ENCODE measurements at places on chromosomes 12 and 14. TPM values are rescaled to one million over a fixed set of nuclear protein-coding genes. Genes with fewer than 3 reads are reported as not detected.
A peak's percentile ranks its signal among the peaks of the same experiment; 100 is the strongest.

The RASSF9 gene
- polyA plus RNA-seq, result 1.4 TPM

The ETNK1 gene
- 2.6 TPM for polyA plus RNA-seq

The GLT8D2 gene
- polyA plus RNA-seq, result 1.1 TPM

DNA sequence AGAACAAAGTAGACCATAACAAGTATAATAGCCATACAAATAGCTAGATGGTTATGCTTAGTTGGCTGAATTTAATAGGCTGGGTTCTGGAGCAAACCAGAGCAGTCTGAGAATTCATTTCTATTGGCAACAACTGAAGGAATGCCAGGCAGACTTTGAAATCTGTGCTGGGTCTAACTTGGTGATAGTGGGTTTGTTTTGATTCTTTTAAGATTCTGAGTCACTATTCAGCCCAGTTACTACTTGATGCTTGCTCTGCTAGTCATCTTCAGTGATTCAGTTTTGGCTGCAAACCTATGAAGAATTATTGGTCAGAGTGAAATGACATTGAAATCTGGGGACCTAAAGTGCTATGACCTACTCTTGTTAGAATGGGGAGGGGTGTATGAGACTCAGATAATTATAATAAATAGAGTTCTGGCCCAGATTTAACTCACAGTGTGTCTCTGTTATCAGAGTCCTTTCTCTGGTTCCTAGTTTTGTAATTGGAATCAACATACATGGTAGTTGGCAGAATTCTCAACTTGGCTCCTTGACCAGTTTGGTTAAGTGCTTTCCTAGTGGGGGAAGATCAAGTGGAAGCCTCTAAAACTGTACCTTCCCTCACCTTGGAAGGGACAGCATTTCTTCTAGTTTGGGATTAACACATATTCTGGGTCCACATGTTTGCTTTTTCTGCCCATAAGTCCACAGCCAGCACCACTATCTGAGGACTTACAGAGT is 43.5 kb downstream of the MNAT1 start:
- DNase-seq, result no peak
- peak overlapping the region; percentile 78 for H3K27ac ChIP-seq
- no peak overlapping the region for H3K4me3 ChIP-seq
- no peaks in the 10 kb centered on the region for H3K36me3 ChIP-seq

DNA sequence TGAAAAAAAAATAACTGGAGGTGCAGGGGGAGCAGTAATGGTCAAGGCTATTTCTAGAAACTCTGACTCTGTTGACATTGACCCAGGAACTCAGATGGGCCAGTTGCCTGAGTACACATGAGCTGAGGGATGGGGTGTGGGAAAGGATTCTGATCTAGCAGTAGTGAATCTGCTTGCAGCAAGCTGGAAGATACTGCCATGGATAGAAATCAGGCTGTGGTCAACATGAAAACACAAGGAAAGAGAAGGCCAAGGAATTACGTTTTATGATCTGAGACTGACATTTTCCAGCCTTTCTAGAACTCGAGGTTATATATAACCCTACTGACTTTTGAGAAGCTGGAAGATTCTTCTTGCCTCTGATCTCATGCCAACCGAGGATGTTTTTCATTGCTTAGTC is 90.0 kb downstream of the ANO6 start:
- DNase-seq, result no peak
- H3K4me1 ChIP-seq, result peaks cover 87% of the 10 kb centered on the region
- H3K36me3 ChIP-seq, result no peaks in the 10 kb centered on the region
- H3K4me3 ChIP-seq, result no peak overlapping the region

The IRAK3 gene
- 1.3 TPM for polyA plus RNA-seq

The OTX2 gene
- not detected for polyA plus RNA-seq

DNA sequence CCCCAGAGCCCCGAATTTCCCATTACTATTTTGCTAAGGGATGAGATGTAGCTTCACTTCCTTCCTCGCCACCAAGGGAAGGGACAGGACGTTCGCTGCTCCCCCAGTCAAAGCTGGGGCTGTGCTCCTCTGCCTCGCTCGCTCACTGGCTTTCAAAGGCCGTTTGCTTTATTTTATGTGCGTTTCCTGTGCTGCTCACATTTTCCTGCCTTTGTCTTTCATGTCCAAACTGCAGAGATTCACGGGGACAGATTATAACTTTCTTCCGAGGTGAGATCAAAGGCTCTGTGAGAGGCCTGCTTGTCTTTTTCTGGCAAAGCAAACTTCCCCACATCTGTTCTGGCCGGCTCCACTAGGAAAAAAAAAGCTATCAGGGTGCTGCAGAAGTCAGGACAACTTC is 76.0 kb upstream of the FZD10 start:
- H3K4me3 ChIP-seq, result no peak overlapping the region
- H3K36me3 ChIP-seq, result no peaks in the 10 kb centered on the region
- H3K4me1 ChIP-seq, result no peaks in the 10 kb centered on the region

DNA sequence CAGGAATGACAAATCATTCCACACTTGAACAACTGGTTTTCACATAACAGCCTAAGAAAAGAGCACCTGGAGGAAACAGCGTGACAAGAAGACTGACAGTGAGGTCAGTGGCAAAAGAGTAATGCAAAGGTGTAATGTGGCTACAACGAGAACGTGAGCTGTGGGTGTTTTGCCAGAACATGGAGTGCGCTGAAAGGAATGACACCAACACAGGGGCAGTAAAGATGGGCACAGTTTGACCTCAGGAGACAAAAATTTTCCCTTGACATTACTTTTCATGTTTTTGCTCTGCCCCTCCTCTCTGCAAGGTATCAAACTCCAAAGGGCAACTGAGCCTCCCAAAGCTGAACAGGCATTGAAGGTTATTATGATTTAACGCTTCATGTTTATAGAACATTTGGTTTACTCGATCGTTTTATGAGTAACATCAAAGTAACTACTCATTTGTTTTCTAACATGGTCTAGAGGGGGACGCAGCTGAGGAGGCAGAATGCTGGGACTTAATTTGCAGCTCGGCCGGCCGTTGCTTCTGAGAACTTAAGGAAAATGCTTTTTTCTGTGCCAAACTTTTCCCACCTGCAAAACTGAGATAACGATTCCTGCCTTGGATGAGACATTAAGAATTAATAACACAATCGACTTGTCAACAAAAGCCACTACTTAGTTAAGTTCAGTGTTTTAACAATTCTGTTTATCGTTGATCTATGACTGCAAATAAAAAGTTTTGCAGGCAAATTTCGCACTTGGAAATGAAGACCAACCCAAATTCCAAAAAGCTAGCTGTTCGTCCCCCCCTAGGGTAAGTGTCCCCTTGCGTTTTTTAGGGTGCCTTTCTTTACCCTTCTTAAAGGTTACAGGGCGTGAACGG is 954 bp downstream of the HAUS4 start:
- H3K27me3 ChIP-seq, result no peaks in the 10 kb centered on the region
- no peak for DNase-seq
- peaks cover 29% of the 10 kb centered on the region for H3K36me3 ChIP-seq
- peaks cover 6% of the 10 kb centered on the region for H3K4me1 ChIP-seq
- H3K27ac ChIP-seq, result peak overlapping the region; percentile 94
- peak overlapping the region; percentile 82 for H3K4me3 ChIP-seq

The RIN3 gene
- polyA plus RNA-seq, result 1.5 TPM

The ERP27 gene
- 0.05 TPM for polyA plus RNA-seq

DNA sequence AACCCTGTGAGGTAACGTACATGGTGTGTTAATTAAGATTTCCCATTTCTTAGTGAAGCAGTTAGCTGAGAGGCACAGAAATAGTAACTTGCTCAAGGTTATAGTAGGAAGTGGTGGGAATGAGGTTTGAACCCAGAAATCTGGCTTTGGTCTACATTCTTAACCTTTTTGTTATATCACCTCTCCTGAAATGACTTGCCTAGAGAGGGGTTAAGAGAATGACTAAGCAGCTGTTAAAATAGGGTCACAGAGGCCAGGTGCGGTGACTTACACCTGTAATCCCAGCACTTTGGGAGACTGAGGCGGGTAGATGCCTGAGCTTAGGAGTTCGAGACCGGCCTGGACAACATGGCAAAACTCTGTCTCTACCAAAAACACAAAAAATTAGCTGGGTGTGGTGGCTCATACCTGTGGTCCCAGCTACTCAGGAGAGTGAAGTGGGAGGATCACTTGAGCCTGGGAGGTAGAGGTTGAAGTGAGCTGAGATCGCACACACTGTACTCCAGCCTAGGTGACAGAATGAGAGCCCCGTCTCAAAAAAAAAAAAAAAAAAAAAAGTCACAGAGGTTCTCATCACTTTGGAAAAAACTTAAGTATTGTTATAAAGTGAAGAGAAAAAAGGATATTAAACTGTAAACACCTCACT is 57.6 kb upstream of the RD3L start:
- H3K27ac ChIP-seq, result no peak overlapping the region
- no peak overlapping the region for H3K4me3 ChIP-seq
- no peaks in the 10 kb centered on the region for H3K27me3 ChIP-seq
- no peaks in the 10 kb centered on the region for H3K36me3 ChIP-seq
- no peak for DNase-seq

DNA sequence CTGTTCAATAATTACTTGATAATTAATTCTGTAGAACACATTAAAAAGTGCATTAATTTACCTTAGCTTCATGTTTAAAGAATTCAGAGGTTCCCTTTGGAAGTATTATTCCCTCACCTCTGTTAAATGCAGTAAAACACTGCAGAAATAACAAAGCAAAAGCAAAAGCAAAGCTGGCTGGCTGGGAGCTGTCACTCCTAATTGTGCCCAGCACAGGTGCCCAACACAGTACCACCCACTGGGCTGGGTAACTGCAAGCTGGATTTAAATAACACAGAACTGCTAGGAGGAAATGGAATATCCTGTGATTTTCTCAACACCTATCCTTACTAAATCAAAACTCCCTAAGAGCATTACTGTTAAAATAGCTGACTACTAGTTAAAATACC is 72.6 kb downstream of the SLC2A13 start:
- no peaks in the 10 kb centered on the region for H3K4me1 ChIP-seq
- no peak overlapping the region for H3K4me3 ChIP-seq
- H3K36me3 ChIP-seq, result no peaks in the 10 kb centered on the region
- no peaks in the 10 kb centered on the region for H3K27me3 ChIP-seq
- no peak overlapping the region for H3K27ac ChIP-seq

- H3K27ac ChIP-seq, result no peak overlapping the region
- H3K27me3 ChIP-seq, result no peaks in the 10 kb centered on the region
- H3K4me1 ChIP-seq, result no peaks in the 10 kb centered on the region
- DNase-seq, result no peak
Observed at GRCh38 chr12:40701756-40702155, 9.5 kb downstream of the CNTN1 start.

DNA sequence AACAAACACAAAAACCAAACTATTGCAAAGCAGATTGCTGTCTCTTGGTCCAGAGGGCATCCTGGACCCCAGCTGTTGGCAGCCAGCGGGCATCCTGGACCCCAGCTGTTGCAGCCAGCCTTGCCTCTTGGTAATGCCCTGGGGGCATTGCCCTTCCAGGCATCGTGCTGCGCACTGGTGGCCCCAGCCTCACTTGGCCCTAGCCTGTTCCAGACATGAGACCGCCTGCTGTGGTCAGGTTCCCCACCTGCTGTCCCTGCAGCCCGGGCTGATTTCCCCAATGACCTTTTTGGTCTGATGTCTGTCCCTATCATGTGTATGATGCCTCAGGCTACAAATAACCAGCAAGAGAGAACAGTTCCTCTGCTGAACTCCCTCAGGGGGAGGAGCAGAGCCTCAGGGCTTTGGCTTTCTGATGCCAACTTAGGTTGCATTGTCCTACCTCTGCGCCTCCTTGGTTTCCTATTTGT is 20.8 kb downstream of the MLXIP start:
- H3K36me3 ChIP-seq, result no peaks in the 10 kb centered on the region
- DNase-seq, result peak; percentile 73
- peaks cover 77% of the 10 kb centered on the region for H3K4me1 ChIP-seq
- peak overlapping the region; percentile 97 for H3K27ac ChIP-seq

GRCh38 chr14:52551205-52551604 is 1.1 kb downstream of the TXNDC16 start:
- H3K4me1 ChIP-seq, result peaks cover 23% of the 10 kb centered on the region
- no peaks in the 10 kb centered on the region for H3K36me3 ChIP-seq
- no peaks in the 10 kb centered on the region for H3K27me3 ChIP-seq
- no peak for DNase-seq

The KRT72 gene
- not detected for polyA plus RNA-seq

DNA sequence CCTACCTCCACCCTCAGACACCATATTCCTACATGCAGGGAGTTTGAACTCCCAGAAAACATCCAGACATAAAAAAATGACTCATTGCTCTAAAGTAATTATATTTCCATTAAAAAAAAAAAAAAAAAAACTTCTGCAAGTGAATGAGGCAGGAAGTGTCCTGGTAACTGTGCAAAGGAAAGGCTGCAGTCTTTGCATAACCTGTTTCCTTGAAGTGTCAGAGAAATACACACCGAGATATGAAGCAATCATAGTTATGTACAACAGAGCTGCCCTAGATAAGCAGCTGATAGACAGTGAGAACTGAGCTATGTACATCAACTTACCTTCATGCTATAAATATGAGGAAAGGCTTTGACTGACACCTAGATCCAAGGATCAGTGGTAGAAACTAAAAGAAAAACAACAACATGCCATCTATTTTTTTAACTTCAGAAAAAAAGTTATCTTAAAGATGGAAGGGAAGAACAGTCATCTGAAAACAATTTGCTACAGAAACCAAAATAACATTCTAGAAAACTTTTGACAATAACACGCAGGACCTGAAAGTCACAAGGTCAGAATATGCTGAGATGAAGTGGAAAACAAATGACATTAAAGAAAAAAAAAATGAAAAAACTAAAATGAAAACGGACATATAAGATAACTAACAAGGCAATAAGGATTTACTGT is 263.2 kb downstream of the SEC23A start:
- no peak overlapping the region for H3K4me3 ChIP-seq
- no peak overlapping the region for H3K27ac ChIP-seq
- no peaks in the 10 kb centered on the region for H3K36me3 ChIP-seq
- no peaks in the 10 kb centered on the region for H3K4me1 ChIP-seq

- H3K4me1 ChIP-seq, result no peaks in the 10 kb centered on the region
- H3K27me3 ChIP-seq, result no peaks in the 10 kb centered on the region
- DNase-seq, result no peak
Observed at GRCh38 chr14:24473211-24473610, 30.6 kb upstream of the SDR39U1 start.

DNA sequence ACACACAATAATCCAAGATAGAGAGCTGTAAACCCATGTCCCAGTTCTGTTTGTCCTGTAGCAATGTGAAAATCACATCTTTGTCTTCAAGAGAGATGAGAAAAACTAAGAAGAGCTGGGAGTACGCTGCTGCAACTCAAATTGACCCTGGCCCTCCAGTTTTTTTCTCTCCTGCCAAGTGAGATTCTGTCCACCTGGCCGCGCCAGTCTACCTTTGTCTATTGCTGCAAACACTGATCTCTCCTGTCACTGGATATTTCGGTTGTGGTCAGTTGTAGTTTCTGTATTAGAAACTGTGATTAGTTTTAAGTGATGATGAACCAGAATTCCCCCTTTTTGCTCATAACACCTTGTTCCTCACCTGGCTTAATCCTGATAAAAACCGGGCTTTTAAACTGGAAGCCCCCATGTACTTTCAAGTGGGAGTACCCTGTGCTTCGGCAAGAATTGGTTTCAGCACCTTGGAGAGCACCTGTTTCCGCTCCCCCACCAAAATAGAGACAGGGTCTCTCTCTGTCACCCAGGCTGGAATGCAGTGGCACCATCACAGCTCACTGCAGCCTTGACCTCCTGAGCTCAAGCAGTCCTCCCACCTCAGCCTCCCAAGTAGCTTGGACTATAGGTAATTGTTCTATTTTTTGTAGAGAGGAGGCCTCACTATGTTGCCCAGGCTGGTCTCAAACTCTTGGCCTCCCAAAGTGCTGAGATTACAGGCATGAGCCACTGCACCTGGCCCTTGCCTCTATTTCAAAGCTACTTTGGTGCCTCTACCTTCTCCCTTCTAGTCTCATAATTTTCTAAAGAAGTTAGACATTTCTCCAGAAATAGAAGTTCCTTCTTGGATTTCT is 156.8 kb downstream of the PHETA1 start:
- no peak overlapping the region for H3K27ac ChIP-seq
- no peak overlapping the region for H3K4me3 ChIP-seq
- no peak for DNase-seq
- H3K27me3 ChIP-seq, result peaks cover 29% of the 10 kb centered on the region
- H3K36me3 ChIP-seq, result no peaks in the 10 kb centered on the region
- no peaks in the 10 kb centered on the region for H3K4me1 ChIP-seq
